ENCODE measurements at places on chromosomes 11 and 22.

- DNase-seq = no peak
Measured at GRCh38 chr11:2669634-2670469, 29.9 kb downstream of the KCNQ1OT1 start.

DNA sequence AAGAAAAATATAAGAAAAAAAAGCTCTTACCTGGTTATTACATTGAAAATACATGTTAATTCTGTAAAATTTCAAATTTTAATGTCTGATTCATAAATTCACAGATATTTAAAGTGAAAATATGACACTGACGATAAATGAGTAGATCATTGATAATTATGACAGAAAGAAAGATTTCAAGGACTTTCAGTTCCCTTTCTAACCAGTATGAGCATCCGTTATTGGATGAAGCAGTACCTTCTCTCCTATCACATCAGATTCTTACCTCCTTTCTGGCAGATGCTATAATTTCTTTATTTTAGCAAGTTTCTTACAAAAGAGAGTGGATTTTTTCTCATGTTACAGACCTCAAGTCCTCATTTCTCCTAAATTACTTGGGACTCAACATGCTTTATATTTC lies 847.3 kb downstream of the JRKL start:
- no peak for DNase-seq

DNA sequence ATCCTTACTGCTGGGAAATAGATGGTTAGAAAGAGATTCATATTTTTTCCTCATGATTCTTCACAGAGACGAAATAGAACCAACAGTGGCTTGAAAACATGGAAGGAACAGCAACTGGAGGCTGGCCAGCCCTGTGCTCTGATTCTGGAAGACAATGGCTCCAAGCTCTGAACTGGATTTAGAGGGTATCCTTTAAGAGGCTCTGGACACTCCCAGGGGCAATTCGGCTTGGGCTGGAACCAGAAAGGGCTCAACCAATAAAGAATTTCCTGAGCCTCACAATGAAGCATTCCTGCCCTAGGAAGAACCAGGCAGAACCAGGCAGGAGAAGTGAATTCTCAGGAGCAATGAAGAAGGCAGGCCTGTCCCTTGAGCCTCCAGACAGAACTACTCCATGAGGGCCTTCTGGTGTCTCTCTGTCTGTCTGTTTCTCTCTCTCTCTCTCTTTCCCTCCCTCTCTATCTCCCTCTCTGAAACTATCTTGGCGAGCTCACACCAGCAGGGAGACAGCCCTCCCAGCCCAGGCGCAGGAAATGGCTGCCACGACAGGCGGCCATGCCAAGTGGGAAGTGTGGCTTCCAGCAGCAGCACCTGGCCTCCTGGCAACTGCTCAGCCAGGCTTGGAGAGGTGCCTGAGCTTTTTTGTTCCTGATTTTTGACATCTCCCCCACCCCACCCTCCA lies 93.3 kb downstream of the RCN1 start:
- no peak for DNase-seq

GRCh38 chr11:92964471-92964870 lies 5.0 kb upstream of the MTNR1B start:
- no peak for DNase-seq

DNA sequence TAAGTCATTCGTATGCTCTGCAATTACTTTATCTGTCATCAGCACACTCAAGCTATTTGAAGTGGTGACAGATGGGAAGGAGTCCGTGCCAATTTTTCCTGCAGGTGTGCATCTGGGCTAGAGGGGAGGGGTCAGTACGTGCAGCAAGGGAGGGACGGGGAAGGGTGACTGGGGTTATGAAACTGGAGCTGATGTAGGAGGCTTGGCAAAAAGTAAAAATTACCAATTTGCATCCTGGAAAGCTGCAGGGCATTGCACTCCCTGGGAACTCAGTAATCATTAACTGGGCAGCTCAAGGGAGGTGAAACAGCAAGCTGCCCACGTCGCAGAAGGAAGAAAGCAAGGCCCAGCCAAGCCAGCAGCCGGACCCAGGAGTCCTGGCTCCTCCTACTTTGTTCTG lies 87.1 kb upstream of the TMEM45B start:
- no peak for DNase-seq
